ENCODE measurements at places on chromosomes 4 and X. TPM values are rescaled to one million over a fixed set of nuclear protein-coding genes. Genes with fewer than 3 reads are reported as not detected.

The PDCL2 gene
- total RNA-seq: not detected

The TBC1D8B gene
- 2.2 TPM for total RNA-seq

The HNRNPD gene
- 19.2 TPM for total RNA-seq

The RS1 gene
- not detected for total RNA-seq

The KLHL34 gene
- total RNA-seq: not detected
